ENCODE measurements at places on chromosomes 4 and X.

GRCh38 chr4:113636877-113637276, 124.7 kb downstream of the CAMK2D start:
- DNase-seq, result no peak

GRCh38 chr4:157713342-157713741, 459.5 kb downstream of the GASK1B start:
- DNase-seq, result no peak

DNA sequence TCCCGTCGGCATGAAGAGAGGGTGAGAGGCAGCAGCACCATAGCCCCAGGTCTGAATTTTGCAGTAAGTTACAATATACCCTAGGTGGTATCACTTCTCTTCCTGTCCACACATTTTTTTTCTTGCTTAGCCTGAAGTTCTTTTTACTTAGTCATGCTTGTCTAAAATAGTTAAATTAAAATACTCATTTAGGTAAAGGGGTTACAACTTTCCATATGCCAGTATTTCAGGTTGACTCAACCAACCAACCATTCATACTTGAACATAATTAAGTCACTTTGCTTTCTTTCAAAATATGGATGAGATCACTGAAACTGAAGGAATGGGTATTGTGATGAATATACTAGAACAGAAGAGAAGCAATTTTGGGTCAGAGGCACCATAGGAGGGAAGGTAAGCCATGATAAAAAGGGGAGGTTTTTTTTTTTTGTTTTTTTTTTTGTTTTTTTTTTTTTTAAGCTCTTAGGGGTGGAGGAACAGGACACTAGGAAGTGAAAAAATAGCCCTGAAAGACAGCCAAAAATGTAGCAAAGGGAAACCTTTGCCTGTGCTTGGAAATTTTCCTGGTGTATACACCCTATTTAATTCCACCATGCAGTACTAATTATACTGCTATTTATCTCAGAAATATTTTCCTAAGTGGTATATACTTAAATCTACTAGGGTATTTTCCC, 41.8 kb downstream of the RPS6KA3 start:
- no peak for DNase-seq

GRCh38 chr4:152176627-152177214, 359.2 kb downstream of the FBXW7 start:
- no peak for DNase-seq

GRCh38 chrX:1084689-1085088, 127.8 kb downstream of the CRLF2 start:
- DNase-seq, result no peak

GRCh38 chrX:73182502-73183114, 32.0 kb downstream of the NAP1L2 start:
- no peak for DNase-seq

DNA sequence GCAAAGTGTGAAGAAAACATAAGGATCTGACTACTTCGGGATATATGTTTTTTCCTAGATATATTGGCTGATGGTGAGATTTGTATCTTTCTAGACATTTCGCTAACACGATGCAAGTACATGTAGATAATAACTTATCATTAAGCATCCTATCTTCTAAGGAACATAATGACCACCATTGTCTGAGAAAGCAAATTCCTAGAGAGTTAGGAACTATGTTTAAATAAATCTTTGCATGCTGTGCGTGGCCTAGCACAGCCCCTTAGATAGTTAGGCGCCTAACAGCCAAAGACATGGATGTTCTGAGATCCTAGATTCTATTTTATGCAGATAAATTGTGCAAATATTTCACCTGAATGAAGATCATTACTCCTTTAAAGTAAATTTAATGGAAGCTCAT, 3.0 kb downstream of the COL4A6 start:
- DNase-seq, result no peak

DNA sequence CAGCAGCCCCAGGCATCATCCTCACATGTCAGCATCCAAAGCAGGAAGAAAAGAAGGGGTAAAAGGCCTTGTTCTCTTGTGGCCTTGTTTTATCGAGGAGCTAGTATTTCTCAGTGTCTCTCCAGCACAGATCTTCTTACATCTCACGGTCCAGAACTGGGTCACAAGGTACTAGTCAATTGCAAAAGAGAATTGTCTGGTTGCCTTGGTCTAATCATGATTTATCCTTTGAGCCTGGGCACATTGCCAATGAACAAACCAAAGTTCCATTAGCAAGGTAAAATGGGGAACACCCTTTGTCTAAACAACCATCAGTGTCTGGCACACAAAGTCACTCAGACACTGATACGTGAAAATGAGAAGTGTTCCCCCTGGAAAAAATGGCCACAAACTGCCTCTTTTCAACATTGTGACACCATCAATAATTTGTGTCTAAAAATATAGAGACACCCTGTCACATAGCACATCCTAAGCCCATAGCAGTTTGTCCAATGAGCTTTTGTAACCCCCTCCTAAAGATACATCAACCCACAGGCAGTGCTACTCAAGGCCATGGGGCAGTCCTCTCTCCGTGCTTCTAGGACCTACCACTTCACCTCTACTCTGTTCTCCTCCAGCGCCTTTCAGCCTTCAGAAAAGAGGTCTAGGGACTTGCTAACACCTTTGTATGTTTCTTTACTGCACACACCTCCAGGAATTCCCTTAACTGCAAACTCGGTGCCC, 534.4 kb downstream of the MID1IP1 start:
- DNase-seq, result no peak

Data from NCI-H187 treated with DMSO at 0.1 percent for 48 hours (cell line).